ENCODE measurements at places on chromosomes 5 and 9. TPM values are rescaled to one million over a fixed set of nuclear protein-coding genes. Genes with fewer than 3 reads are reported as not detected.

DNA sequence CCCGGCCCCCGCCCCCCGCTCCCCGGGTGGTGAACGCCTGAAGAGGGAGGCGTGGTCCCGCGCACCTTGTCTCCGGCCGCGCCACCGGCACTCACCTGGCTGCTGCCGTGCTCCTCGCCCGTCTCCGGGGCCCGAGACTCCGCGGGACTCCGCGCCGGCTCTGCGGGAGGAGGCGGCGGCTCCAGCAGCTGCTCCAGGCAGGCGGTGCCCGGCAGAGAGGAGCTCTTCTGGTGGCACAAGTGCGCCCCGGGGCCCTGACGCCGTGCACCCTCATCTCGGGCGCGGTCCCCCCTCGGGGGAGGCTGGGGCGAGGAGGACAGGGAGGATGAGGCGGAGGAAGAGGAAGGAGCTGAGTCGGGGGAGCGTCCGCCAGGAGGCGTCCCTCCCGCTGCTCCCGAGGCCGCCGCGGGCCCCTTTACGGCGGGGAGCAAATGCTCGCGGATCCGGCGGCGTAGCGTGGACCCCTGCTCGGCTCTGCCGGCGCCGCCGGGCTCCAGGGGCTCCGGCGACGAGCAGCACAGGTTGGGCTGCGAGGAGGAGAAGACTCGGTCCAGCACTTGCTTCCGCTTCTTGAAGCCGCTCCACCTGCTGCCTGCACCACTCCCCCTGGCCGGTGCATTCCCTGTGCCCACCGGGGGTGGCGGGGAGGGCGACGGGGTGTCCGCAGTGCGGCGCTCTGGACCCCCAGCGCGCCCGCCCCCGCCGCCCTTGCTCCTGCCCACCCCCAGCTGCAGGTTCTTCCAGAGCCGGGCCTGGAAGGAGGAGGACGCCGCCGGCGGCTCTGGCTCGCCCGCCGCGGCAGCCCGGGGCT is 928 bp downstream of the MCTP1 start:
- no peak for DNase-seq

Gene PPP6C
- 31.6 TPM for total RNA-seq

GRCh38 chr9:72888067-72888466 is 64.8 kb downstream of the ALDH1A1 start:
- no peak for DNase-seq

GRCh38 chr9:38232895-38233294 is 159.6 kb upstream of the ALDH1B1 start:
- no peak for DNase-seq

Gene MEGF10
- total RNA-seq: 2.1 TPM

- no peak for DNase-seq
Observed at GRCh38 chr9:109411069-109411761, 86.9 kb downstream of the PTPN3 start.

DNA sequence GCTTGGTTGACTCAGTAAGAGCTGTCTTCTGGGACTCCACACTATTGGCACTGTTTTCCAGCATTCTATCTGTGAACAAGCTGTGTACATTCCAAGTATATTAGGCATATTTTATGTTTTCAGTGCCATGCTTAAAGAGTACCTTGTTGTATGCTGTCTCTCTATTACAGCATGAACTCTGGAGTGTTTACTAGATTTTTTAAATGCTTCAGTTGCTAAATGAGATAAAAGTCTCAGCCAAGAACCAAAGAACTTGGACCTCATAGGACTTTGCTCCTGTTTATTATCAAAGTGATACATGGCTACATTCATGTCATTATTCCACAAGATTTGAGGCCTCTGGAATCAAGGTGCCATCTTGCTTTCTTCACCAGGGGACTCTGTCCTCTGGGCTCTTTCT is 167.2 kb downstream of the C9orf152 start:
- no peak for DNase-seq

Gene RMRP
- 4,377 TPM for total RNA-seq

- no peak for DNase-seq
Observed at GRCh38 chr5:120504057-120504456, 40.0 kb downstream of the PRR16 start.

Gene OMD
- 6.5 TPM for total RNA-seq

- no peak for DNase-seq
Observed at GRCh38 chr9:32128546-32128945, 255.9 kb upstream of the ACO1 start.

Gene SOHLH1
- not detected for total RNA-seq

GRCh38 chr5:16681876-16682275 is 65.1 kb upstream of the RETREG1 start:
- DNase-seq: no peak

GRCh38 chr5:66861402-66861801 is 265.2 kb downstream of the MAST4 start:
- no peak for DNase-seq

Gene SLC1A3
- 19.1 TPM for total RNA-seq

DNA sequence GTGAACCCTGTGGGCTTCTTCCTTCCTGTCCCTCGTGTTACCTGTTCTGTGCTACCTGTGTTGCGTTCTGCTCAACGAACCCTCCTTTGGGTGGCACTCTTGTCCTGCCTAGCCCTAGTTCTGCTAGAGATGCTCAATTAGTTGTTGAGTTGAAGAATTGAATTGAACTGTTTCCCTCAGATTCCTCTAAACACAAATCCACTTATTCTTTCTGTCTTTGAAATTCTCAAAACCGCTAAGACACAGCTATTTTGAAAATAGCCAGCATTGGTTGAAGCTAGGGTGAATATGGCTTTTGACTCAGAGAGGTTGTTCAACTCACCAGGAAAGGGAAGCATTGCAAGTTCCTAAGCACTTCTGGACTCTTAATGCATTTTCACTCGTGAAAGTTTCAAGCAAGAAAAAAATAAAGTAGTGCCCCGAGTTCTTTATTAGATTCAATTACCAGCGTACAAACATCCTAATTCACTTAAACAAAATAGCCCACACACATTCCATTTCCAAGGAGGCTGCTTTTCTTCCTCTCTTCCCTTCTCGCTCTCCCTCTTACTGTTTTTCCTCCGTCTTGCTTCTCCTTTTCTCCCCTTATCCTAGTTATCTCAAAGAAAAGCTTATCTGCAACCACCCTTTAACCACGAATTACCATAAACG is 642 bp upstream of the ITGA1 start:
- peak; percentile 67 for DNase-seq

GRCh38 chr5:56291079-56291643 is 58.0 kb upstream of the ANKRD55 start:
- no peak for DNase-seq

Gene BSPRY
- 0.66 TPM for total RNA-seq

Gene CDC23
- 17.2 TPM for total RNA-seq

DNA sequence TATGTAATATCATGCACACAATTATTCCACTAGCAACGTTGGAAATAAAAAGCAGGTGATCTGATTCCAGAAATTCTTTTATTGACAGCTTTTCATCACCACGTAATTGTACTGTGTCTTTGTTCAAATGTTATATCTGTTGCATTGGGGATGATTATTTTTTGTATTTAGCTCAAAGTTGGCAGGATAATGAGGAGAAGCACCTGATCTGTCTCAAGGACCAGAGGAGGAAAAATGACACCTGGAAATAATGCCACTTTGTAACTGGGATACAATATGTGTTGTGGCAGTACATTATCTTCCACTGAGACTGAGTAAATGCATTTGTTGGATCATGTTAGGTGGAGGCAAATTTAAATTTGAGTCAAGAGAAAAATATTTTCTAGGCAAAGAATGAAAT is 1298.8 kb upstream of the CDH6 start:
- DNase-seq: no peak

GRCh38 chr5:78779771-78780616 is 131.4 kb upstream of the LHFPL2 start:
- no peak for DNase-seq

Gene PLPPR1
- total RNA-seq: 0.16 TPM

DNA sequence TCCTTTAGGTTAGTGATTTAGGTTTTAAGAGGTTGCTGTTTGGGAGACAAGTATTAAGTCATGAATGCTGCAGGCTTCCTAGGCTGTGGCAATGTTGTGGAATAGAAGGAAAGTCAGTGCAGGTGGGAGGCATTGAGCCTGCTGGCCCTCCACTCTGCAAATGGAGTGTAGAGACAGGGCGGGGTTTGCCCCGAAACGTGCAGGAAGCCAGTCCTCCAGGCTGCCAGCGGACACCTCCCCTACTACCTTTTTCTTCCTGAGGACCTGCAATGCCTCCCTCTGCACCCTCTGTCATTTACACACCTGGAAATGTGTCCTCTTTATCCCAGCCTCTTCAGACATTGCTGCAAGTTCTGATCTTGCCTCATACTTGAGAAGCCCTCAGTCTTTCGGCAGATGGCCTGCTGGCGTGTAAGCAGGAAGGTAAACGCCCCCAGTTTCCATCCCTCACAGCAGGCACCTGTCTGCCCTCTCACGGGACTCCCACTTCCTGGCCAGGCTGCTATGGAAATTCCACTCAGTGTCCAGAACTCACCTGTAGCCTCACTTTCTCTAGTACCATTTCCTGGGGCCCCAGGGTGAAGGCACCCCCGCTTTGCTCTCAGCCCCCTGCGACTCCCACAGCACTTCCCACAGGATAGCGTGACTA is 81.6 kb upstream of the BOD1 start:
- no peak for DNase-seq

- DNase-seq: peak; percentile 25
Observed at GRCh38 chr5:172315587-172316493, 32.3 kb upstream of the UBTD2 start.

- DNase-seq: no peak
Observed at GRCh38 chr5:37424441-37424840, 45.3 kb downstream of the WDR70 start.

- no peak for DNase-seq
Observed at GRCh38 chr9:20997503-20998076, 33.9 kb downstream of the HACD4 start.

DNA sequence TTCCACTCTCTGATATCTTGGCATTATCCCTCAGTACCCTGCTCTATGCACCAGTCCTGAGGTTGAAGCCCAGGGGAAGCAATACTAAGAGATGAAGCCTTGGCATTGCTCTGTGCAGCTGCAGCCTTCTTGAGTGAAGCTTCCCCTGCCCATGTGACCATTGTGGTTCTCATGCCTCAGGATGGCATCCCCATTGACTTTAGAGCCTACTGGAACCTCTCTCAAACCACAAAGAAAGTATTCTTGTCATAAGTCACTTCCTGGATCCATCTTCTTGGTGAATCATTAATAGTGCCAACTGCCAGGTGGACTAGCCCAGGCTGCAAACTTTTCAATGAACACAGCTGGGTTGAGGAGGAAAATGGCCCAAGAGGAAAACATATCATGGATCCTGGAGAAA is 283.9 kb upstream of the RFX3 start:
- no peak for DNase-seq

- no peak for DNase-seq
Observed at GRCh38 chr9:6302417-6302816, 25.8 kb upstream of the TPD52L3 start.

Gene STPG3
- total RNA-seq: not detected
